ENCODE measurements at places on chromosomes 7 and 10.

DNA sequence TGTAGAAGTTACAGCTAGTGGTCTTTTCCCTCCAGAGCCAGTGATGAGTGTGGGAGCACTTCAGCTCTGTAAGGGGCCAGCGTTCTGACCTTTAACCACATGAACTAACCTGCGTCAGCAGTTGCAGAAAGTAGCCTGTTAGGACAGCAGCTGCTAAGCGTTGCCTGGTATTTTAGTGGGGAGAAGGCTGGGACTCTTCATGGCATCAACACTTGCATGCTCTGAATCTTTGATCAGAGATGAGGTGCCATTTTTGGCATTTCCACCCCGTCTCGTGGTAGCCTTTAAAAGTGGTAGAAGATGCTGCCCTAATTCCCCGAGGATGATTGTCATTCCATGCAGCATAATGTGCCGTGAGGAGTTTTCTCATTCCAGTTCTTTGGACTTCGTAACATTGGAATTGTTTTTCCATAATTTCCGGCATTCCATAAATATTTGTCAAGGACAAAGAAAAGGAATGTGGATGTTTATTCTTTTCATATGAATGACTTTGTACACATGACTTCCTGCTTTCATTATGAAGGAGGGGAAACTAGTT, 92.2 kb downstream of the AVL9 start:
- DNase-seq: no peak

- DNase-seq: no peak
These were observed 15.9 kb upstream of the FFAR4 start for GRCh38 chr10:93550606-93551005.

DNA sequence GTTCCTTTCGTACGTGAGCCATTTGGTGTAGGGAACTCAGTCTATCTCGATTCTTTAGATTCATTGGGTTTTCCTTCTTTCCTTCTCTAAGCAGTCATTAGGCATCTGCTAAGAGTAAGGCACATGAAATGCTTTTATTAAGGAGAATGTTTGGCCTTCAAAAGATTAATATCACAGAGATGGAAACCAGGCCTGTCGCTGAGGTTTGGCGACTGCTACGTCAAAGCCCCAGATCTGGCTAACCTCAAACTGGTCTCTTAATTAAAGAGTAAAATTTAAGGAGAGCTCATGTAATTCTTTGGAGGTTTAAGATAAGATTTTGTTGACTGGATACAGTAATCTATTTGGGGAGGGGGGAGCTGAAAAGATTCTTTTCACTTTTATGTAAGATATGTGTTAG, 189.8 kb downstream of the JCAD start:
- DNase-seq: no peak

- DNase-seq: no peak
These were observed 230.9 kb downstream of the ZMYND11 start for GRCh38 chr10:366186-366585.

GRCh38 chr7:115789901-115790300, 240.7 kb downstream of the TFEC start:
- DNase-seq: no peak

All from MM.1S (cell line).